ENCODE measurements at places on chromosomes 6 and 20. TPM values are rescaled to one million over a fixed set of nuclear protein-coding genes. Genes with fewer than 3 reads are reported as not detected.

The KIF6 gene
- not detected for total RNA-seq

The NOTCH4 gene
- 2.0 TPM for total RNA-seq

The LY6G5C gene
- 0.62 TPM for total RNA-seq

The LSM2 gene
- total RNA-seq = 89.7 TPM

The HSPA12B gene
- total RNA-seq = 0.21 TPM

The GLP1R gene
- not detected for total RNA-seq

The F13A1 gene
- 0.26 TPM for total RNA-seq

The KCNB1 gene
- 11.1 TPM for total RNA-seq

The ENPP1 gene
- 6.8 TPM for total RNA-seq

The CRISP3 gene
- not detected for total RNA-seq

The AGPAT4 gene
- 12.9 TPM for total RNA-seq

The PTCRA gene
- not detected for total RNA-seq

The PACRG gene
- 0.59 TPM for total RNA-seq

The BPIFB1 gene
- 0.10 TPM for total RNA-seq

The BPIFB2 gene
- total RNA-seq = not detected

The PLCB4 gene
- total RNA-seq = 1.5 TPM

The ZNF334 gene
- total RNA-seq = 0.28 TPM

The SRSF12 gene
- 0.28 TPM for total RNA-seq

The DSP gene
- total RNA-seq = 20.1 TPM

The TSHZ2 gene
- 0.36 TPM for total RNA-seq

The EPB41L1 gene
- 8.6 TPM for total RNA-seq

The KLHDC3 gene
- total RNA-seq = 60.9 TPM

The SEL1L2 gene
- total RNA-seq = not detected

The TRIM15 gene
- total RNA-seq = 0.13 TPM

The MAP7 gene
- total RNA-seq = 1.8 TPM

The HLA-DPA1 gene
- 0.69 TPM for total RNA-seq

The NKAPL gene
- not detected for total RNA-seq

The PNPLA1 gene
- not detected for total RNA-seq

The AKAP12 gene
- 267 TPM for total RNA-seq

The LGSN gene
- not detected for total RNA-seq

The SLC24A3 gene
- not detected for total RNA-seq

The PAQR8 gene
- total RNA-seq = 3.6 TPM

The TRIM40 gene
- not detected for total RNA-seq

The CYP39A1 gene
- total RNA-seq = 0.72 TPM

The HTR1B gene
- total RNA-seq = 14.0 TPM

The ARG1 gene
- not detected for total RNA-seq

The GHRH gene
- total RNA-seq = not detected

The SLC35F1 gene
- total RNA-seq = not detected

The COL21A1 gene
- 3.3 TPM for total RNA-seq

The PSORS1C2 gene
- not detected for total RNA-seq

The BTNL2 gene
- not detected for total RNA-seq

The ELMO2 gene
- 40.4 TPM for total RNA-seq

The SLC22A7 gene
- not detected for total RNA-seq

The LHFPL5 gene
- total RNA-seq = not detected

The OR2W1 gene
- total RNA-seq = not detected

The MPIG6B gene
- not detected for total RNA-seq

The CTAGE9 gene
- 0.15 TPM for total RNA-seq

The BCAS4 gene
- 34.8 TPM for total RNA-seq

The ALDH8A1 gene
- total RNA-seq = not detected

The OR2J1 gene
- not detected for total RNA-seq

The GGTLC1 gene
- 0.18 TPM for total RNA-seq

The ZNF165 gene
- 4.2 TPM for total RNA-seq

The TMEM217 gene
- total RNA-seq = 4.0 TPM

The TMEM170B gene
- 1.3 TPM for total RNA-seq

The TBX18 gene
- total RNA-seq = 10.1 TPM

The NOX3 gene
- not detected for total RNA-seq

The TMC2 gene
- not detected for total RNA-seq

Data from Panc1 (cell line).